ENCODE measurements at places on chromosomes 11 and 22. TPM values are rescaled to one million over a fixed set of nuclear protein-coding genes. Genes with fewer than 3 reads are reported as not detected.

DNA sequence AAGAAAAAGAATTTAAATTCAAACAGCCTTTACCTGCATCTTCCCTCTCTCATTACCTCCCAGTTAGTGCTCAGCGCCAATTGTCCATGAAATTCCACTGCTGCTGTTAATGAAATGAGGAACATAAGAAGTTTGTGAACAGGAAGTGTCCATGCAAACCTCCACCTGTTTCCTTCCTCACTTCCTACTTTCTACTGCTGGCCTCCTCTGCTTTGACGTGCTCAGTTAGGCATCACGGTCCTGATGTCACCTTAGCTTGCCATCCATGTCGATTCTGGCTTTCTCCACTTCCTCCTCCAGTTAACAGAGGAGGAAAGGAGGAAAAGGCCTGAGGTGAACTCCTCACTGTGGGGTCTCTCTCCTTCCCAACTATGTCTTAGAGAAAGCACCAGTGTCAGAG lies 26.9 kb upstream of the HTR3A start:
- no peak for DNase-seq

DNA sequence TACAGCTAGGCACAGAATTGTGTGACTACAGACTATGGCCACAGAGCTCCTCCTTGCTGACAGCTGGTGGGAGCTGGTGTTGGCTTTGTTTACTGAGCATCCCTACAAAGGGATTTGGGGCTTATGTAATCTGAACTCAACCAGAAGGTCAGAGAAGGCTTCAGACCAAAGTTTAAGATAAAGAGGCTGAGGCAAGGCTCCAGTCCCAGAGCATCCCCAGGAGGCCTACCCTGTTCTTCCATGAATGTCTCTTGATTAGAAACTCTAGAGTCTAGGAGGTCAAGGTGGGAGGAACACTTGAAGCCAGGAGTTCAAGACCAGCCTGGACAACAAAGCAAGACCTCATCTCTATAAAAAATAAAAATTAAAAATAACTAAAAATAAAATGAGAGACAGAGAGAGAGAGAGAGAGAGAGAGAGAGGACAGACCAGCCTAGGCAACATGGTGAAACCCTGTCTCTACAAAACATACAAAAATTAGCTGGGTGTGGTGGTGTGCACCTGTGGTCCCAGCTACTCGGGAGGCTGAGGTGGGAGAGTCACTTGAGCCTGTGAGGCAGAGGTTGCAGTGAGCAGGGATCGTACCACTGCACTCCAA lies 125.5 kb upstream of the SERPIND1 start:
- no peak for DNase-seq

DNA sequence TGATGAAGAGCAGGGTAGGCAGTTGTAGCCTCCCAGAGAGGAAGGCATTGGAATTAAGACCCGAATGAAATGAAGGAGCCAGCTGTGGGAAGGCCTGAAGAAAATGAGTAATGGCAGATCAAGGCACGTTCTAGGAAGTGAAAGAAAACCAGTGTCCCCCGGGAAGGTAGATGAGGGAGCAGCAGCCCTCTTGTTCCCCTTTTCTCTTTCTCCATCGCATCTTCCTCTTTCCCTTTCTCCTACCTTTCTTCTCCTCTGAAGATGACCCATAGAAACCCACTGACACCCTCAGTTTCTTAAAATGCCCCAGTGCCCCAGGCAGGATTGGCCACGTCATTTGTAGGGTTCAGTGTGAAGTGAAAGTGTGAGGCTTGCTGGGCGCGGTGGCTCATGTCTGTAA lies 172.6 kb upstream of the SEZ6L start:
- DNase-seq, result no peak

ST14 gene
- 193 TPM for total RNA-seq

- no peak for DNase-seq
Observed at GRCh38 chr22:24247011-24247507, 2.2 kb upstream of the GGT5 start.

- DNase-seq, result no peak
Observed at GRCh38 chr11:845872-846495, 3.3 kb downstream of the TSPAN4 start.

DNA sequence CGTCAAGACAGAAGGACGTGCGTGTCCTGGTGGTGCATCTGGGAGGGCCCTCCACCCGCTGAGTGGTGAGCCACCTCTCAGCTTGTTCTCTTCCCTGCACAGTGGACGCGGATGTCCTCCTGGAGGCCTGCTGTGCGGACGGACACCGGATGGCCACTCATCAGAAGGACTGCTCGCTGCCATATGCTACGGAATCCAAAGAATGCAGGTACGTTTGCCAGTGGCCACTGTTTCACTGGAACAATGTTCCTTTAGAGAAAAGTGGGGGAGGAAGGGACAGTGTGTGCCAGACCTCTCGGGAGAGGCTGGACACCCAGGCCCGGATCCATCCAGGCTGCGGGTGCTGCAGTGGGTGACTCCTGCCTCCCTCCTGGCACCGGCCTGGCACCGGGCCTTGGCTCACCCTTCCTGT lies 15.9 kb downstream of the FBLN1 start:
- DNase-seq, result no peak

ZBTB3 gene
- 21.4 TPM for total RNA-seq

- DNase-seq, result no peak
Observed at GRCh38 chr11:10639350-10639749, 54.2 kb downstream of the IRAG1 start.

DNA sequence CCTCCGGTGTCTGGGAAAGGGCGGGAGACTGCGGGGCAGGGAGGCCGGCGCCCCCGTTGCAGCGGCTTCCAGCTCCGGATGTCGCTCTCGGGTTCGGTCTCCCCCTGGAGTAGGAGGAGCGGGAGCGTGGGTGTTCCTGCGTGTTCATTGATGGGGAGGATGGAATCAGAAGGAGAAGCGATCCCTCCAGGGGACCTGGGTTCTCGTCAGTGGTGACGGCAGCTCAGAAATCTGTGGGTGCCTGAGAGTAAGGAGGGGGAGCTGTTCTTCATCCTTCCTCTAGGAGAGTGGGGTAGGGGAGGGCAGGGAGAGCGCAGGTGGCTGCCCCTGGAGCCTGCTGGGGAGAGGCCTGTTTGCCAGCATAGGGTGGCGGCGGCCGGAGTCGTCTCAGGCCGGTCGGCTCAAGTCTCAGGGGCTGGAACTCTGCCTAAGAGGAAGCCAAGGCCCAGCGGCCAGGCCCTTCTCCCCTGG lies 1.1 kb downstream of the UBASH3B start:
- peak; percentile 18 for DNase-seq

TNNI2 gene
- total RNA-seq, result 73.7 TPM

- no peak for DNase-seq
Observed at GRCh38 chr11:117392979-117393378, 65.3 kb downstream of the CEP164 start.

DNA sequence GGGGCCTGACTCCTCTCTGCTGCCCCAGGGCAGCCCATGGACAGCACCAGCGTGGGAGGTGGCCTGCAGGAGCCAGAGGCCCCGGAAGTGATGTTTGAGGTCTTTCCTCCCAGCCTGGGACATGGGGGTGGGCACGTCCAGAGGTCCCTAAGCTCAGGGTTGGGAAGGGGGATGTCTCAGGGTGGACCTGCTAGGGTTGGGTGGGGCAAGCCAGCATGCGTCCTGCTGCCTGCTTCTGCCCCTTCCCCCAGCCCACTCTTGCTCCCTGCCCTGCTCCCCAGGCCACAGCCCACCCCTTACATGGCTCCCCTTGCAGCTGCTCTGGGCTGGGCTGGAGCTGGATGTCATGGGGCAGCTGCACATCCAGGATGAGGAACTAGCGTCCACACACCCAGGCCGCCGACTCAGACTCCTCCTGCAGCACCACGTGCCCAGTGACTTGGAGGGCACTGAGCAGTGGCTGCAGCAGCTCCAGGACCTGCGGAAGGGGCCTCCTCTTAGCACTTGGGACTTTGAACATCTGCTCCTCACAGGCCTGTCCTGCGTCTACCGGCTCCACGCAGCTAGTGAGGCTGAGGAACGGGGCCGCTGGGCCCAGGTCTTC lies 1.3 kb downstream of the FAM180B start:
- peak; percentile 38 for DNase-seq

- no peak for DNase-seq
Observed at GRCh38 chr22:27452922-27453321, 348.6 kb downstream of the MN1 start.

UCP2 gene
- total RNA-seq, result 37.9 TPM

GRCh38 chr22:34878171-34878570 lies 187.8 kb upstream of the ISX start:
- no peak for DNase-seq

DNA sequence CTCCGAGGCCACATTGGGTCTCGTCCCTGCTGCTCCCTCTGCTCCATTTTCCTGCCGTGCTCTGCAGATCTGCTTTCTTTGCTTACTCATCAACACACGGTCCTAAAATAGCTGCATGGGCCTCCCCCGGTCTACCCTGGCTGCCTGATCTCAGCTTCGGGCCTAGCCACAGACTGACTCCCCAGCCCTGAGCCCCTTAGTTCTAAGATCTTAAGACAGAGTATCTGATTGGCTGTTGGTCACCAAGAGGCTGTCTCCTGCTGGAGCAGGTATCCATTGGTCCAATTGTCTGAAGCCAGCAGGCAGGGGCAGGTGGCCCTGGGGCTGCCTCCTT lies 53.7 kb upstream of the NECTIN1 start:
- DNase-seq, result no peak

DNA sequence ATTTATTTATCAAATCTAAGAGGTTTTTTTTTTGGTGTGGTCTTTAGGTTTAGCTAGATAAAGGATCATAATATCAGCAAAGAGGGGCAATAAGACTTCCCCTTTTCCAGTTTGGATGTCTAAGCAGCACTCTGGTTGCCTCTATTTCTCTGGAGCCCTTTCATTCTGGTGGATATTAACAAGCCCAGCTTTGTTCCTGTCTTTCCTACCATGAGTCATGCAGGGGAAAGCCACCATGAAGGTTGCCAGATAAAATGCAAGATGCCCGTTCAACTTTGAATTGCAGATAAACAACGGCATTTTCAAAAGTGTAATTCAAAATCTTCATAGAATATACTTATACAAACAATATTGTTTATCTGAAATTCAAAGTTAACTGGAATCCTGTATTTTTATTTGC lies 143.6 kb downstream of the ADAMTS15 start:
- DNase-seq, result no peak

GRCh38 chr22:17748555-17749353 lies 25.5 kb downstream of the BID start:
- no peak for DNase-seq

GRCh38 chr11:122327528-122327927 lies 211.5 kb upstream of the BLID start:
- no peak for DNase-seq

MAP6 gene
- 13.3 TPM for total RNA-seq

CSNK2A3 gene
- 1.6 TPM for total RNA-seq

NFAM1 gene
- 3.9 TPM for total RNA-seq

- peak; percentile 58 for DNase-seq
Observed at GRCh38 chr22:19430890-19431541, 517 bp downstream of the HIRA start.

DNA sequence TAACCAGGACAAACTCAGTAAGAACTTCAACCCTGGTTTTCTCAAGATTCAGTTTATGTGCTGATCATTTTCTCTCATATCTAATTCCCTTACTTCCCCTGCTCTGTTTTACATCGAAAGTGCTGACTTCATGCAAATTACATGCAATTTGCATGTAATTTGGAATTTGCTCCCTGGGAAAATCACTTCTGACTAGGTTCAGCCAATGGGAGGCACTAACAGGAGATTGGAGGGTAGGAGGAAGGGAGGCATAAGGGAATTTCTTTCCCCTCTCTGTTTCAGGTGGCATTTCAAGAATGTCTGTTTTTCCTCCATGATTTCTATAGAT lies 363.3 kb upstream of the CCDC90B start:
- no peak for DNase-seq
